ENCODE measurements at places on chromosomes 7 and 10.

- no peak for DNase-seq
Measured at GRCh38 chr10:67262675-67263074, 336.8 kb downstream of the LRRTM3 start.

DNA sequence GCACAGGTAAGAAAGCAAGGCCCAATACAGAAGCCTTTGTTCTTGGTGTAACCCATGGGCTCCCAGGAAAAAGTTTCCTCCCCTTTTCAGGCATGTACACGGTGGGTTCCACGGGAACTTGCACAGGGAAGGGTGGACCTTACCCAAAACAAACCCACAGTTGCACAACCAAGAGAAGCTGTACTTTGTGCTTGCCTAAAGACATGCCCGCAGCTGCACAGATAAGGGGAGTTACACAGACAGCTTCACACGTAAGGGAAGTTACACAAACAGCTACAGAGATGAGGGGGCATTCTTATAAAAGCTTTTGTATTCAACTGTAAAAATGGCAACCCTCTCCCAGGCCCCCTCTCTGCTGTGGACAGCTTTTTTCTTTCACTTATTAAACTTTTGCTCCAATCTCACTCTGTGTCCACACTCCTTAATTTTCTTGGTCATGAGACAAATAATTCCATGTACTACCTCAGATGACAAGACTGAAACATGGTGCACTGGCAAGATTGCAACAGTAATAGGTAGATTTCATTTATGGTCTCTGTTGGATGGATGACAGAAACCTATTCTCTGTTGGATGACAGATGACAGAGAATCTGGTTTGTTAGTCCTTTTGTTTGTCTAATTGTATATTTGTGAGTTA, 72.9 kb downstream of the ATE1 start:
- no peak for DNase-seq

DNA sequence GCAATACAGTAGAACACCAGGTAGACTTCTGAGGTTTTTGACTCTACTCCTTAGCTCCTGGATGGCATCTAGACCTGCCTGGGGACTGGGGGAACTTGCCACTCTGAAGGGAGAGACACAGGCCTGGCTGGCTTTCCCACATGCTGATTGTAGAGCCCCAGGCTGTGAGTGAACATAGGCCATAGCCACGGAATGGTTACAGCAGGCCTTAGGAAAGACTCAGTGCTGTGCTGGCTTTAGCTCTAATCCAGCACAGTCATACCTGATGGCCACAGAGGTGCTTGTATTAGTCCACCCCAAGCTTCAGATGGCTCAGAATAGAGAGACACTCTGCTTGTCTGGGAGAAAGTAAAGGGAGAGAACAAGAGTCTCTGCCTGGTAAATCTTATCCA, 35.0 kb upstream of the ARHGAP12 start:
- DNase-seq: no peak

DNA sequence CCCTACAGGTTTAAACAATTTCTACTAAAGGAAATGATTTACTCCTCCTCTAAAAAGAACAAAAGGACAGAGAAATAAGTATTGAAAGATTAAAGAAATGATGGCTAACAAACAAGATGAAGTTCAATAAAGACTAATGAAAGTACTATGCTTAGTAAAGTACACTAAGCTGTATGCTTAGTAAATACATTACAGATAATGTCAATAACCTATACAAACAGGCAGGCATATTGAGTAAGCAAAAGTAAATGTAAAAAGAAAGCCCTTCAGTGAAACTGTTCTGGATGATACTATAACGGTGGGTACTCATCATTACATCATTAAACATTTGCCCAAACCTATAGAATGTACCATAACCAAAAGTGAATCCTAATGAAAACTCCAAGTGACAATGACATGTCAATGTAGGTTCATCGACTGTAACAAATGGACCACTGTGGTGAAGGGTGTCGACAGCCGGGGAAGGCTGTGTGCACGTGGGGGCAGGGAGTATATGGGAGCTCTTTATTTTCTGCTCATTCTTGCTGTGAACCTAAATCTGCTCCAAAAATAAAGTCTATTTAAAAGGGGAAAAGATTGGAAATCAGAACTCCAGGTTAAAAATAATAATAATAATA, 34.0 kb downstream of the CYTH3 start:
- DNase-seq: no peak

DNA sequence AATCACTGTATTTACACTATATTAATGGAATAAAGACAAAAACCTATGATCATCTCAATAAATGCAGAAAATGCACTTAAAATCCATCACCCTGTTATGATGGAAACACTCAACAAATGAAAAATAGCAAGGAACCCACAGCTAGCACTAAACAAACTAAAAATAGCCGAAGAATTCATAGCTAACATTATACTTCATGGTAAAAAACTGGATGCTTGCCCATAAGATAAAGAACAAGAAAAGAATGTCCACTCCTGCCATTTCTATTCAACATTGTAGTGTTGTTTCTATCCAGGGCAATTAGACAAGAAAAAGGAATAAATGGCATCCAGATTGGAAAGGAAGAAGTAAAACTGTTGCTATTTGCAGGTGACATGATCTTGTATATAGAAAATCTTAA, 142.1 kb downstream of the STK31 start:
- no peak for DNase-seq

- no peak for DNase-seq
Measured at GRCh38 chr7:29038463-29038862, 80.3 kb upstream of the TRIL start.

- no peak for DNase-seq
Measured at GRCh38 chr7:37817996-37818720, 30.2 kb upstream of the NME8 start.
